ENCODE measurements at places on chromosomes 3 and 15. TPM values are rescaled to one million over a fixed set of nuclear protein-coding genes. Genes with fewer than 3 reads are reported as not detected.

GRCh38 chr15:67186226-67186649 is 68.2 kb downstream of the AAGAB start:
- no peak for DNase-seq

DNA sequence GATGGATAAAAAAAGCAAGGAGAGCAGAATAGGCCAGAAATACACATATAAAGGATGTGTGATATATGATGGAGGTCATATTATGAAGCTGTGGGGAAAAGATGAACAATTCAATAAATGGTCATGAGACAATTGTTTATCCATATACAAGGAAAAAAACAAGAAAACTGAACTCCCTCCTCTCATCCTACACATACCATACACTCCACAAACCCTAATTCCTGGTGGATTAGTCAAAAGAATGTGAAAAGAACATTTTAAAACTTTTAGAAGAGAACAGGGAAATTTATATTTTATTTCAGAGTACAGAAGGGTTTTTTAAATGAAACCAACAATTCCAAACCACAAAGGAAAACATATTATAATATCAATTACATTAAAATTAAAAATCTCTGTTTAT is 34.5 kb upstream of the NR2E3 start:
- no peak for DNase-seq

DNA sequence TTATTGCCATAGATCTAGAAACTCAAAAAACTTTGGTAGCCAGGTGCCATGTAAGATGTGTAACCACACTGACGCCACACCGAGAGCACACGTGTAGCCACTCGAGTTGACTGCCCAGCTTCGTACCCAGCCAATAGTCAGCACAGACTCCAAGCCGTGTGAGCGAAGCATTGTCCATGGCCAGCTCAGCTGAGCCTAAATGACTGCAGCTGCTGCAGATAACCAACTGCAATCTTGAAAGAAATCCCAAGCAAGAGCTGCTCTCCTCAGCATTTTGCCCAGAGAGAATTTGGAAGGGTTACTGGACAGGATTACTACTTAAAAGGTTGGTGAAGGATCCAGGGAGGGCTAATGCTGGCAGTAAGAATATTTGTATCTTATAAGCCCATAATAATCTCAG is 193.0 kb upstream of the THRB start:
- no peak for DNase-seq

GRCh38 chr3:143731776-143732175 is 116.5 kb downstream of the SLC9A9 start:
- DNase-seq: no peak

GRCh38 chr3:15556512-15556911 is 35.0 kb upstream of the COLQ start:
- no peak for DNase-seq

DNA sequence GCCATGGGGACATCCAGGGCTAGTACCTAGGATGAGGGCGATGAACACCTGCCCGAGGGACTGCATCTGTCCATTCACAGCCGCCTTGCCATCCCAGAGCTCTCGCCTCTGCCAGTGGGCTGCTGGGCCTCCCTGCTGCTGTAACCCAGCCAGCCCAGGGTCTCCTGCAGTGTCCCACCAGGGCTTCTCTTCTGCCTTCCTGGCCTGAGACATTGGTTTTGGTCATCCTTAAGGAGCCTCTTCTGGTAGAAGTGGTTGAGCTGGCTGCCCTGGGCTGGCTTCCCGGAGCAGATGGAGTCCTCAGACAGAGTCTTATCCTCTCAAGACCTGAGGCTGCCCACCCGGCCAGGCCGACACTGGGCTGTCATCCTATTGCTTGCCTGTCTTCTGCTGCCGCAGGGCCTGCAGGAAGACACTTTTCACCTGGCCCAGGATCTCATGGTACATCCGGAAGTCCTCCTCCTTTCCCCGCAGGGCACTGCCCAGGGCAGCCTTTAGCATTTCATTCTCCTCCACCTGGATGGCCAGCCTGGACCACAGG is 6.1 kb upstream of the HHATL start:
- DNase-seq: no peak

GRCh38 chr15:65561934-65562333 is 31.7 kb downstream of the HACD3 start:
- no peak for DNase-seq

GRCh38 chr3:31132132-31132769 is 237.8 kb upstream of the GADL1 start:
- DNase-seq: no peak

DNA sequence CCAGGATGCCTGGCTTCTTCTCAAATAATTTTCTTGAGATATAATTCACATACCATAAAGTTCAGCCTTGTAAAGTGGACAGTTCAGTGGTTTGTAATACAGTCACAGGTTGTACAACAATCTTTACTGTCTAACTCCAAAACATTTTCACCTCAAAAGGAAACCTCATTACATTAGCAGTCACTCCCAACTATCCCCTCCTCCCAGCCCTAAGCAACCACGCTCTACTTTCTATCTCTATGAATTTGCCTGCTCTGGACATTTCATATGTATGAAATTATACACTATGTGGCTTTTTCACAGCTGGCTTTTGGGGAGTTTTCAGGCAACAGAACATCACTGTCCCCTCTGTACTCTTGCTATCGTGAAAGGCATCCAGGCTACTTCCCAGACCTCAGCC is 17.5 kb downstream of the TGM5 start:
- DNase-seq: no peak

- DNase-seq: no peak
Observed at GRCh38 chr3:140756240-140757016, 78.6 kb downstream of the TRIM42 start.

DNA sequence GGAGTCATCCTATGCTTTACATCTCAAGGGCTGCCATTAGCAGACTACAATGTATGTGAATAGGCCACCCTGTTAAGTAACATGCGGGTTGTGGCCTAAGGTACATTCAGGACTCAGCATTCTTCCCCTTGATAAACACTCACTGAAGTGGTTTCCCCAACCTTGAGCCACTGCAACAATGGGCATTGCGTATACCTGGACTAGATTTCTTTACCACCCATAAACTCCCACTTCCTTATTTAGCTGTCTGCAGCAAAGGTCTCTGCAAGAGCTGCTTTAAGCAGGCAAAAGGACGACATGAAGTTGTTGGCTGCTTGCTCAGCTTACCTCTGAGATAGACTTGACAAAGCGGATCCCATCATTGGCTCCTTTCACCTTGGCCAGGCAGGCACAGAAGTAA is 16.2 kb downstream of the FYCO1 start:
- no peak for DNase-seq

DNA sequence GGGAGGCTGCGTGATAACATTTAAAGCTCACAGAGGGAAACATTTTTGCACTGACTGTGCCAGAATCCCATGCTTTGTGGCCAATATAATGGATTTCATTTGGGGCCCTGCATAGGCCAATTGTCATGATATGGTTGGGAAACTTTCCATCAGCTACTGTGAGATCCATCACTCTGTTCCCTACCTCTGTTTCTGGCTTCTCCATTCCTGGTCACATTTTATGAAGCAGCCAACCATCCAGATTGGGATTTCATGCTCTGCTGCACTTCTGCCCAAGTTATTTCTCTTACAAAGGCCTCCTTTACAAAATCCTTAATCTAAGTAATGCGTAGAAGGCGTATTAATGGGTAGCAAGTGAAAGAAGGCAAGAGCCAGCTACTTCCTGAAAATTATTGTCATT is 221.1 kb downstream of the LRTM1 start:
- no peak for DNase-seq

GRCh38 chr3:88758676-88759075 is 348.7 kb upstream of the EPHA3 start:
- DNase-seq: no peak

DNA sequence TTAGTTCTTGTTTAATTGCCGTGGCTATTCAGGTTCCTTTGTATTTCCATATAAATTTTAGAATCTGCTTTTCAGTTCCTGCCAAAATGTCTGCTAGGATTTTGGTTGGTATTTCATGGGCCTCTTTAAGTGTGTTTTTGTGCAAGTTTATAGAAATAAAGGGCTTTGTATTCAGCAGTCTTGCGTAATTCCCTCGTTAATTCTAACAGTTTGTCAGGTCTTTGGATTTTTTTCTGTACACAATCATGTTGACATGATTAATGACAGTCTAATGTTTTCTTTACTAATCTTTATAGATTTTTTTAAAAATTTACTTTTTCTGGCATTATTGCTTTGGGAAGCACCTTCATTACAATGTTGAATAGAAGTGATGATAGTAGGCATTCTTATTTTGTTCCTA is 120.9 kb downstream of the NEK11 start:
- DNase-seq: no peak

- DNase-seq: peak; percentile 84
Observed at GRCh38 chr3:10248984-10249748, 907 bp downstream of the TATDN2 start.

GOLGA8A gene
- total RNA-seq: 140 TPM

ANP32A gene
- total RNA-seq: 246 TPM

SNTN gene
- total RNA-seq: not detected

Data from activated CD8-positive, alpha-beta T cell treated with anti-CD3 and anti-CD28 coated beads for 36 hours (primary cell).